Epithelial cell of alveolus of lung (primary cell): ENCODE measurements at places on chromosomes 5 and 9. TPM values are rescaled to one million over a fixed set of nuclear protein-coding genes. Genes with fewer than 3 reads are reported as not detected.

SPATA9 gene
- not detected in 2 replicates for total RNA-seq

F2RL1 gene
- total RNA-seq: 13.0 and 125 TPM in 2 replicates

AK8 gene
- 0.13 and 0.88 TPM in 2 replicates for total RNA-seq

ARSI gene
- 14.1 and 19.5 TPM in 2 replicates for total RNA-seq

C9orf50 gene
- total RNA-seq: 0.13 TPM in 1 of 2 replicates, not detected in the other

TMEM174 gene
- total RNA-seq: not detected in 2 replicates

IGFBPL1 gene
- total RNA-seq: not detected in 2 replicates

CSF2 gene
- 6.2 TPM in 1 of 2 replicates, not detected in the other for total RNA-seq

ZSWIM6 gene
- total RNA-seq: 8.5 and 12.5 TPM in 2 replicates

SHOC1 gene
- not detected in 2 replicates for total RNA-seq

CNTLN gene
- total RNA-seq: 6.3 and 9.9 TPM in 2 replicates

SV2C gene
- not detected in 2 replicates for total RNA-seq

POC5 gene
- total RNA-seq: 12.0 and 17.9 TPM in 2 replicates

BRD9 gene
- total RNA-seq: 27.3 and 30.6 TPM in 2 replicates

TLX3 gene
- not detected in 2 replicates for total RNA-seq

PPP3R2 gene
- not detected in 2 replicates for total RNA-seq

KIF12 gene
- total RNA-seq: under 0.01 TPM in 1 of 2 replicates, not detected in the other
